ENCODE measurements at places on chromosomes 4 and X. TPM values are rescaled to one million over a fixed set of nuclear protein-coding genes. Genes with fewer than 3 reads are reported as not detected.
A peak's percentile ranks its signal among the peaks of the same experiment; 100 is the strongest.

TAF7L gene
- 0.08 TPM for total RNA-seq

ZNF732 gene
- total RNA-seq, result not detected

PARM1 gene
- 90.7 TPM for total RNA-seq

- no peak overlapping the region for H3K4me3 ChIP-seq
- peaks cover 17% of the 10 kb centered on the region for H3K4me1 ChIP-seq
- H3K36me3 ChIP-seq, result no peaks in the 10 kb centered on the region
- no peak for DNase-seq
- no peak overlapping the region for H3K27ac ChIP-seq
Observed at GRCh38 chrX:137425986-137426385, 139.9 kb upstream of the ZIC3 start.

DNA sequence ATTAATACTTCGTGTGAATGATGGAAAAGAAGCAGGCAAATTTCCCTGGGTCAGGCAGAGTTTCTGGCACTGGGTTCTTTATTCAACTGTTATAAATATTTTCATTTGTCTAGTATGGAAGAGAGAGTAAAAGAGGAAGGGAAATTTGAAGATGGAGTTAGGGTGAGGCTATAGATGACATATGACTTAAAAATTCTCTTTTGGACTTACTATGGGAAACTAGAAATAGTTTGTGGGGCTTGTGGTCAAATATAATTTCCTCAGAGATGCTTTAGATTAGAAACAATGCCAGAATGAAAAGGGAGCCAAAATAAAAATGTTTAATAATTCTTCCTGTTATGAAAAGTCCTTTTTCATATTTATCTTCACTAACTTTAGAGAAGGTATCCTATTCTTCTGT is 103.2 kb downstream of the GC start:
- H3K36me3 ChIP-seq, result no peaks in the 10 kb centered on the region
- H3K4me3 ChIP-seq, result no peak overlapping the region
- no peaks in the 10 kb centered on the region for H3K27me3 ChIP-seq
- no peak for DNase-seq
- H3K27ac ChIP-seq, result no peak overlapping the region

GRCh38 chr4:8697826-8698225 is 105.3 kb downstream of the CPZ start:
- H3K4me1 ChIP-seq, result no peaks in the 10 kb centered on the region
- DNase-seq, result no peak
- H3K27me3 ChIP-seq, result peaks cover 97% of the 10 kb centered on the region
- H3K36me3 ChIP-seq, result no peaks in the 10 kb centered on the region
- H3K4me3 ChIP-seq, result no peak overlapping the region

GRCh38 chr4:5478697-5479096 is 229.7 kb downstream of the EVC2 start:
- DNase-seq, result no peak
- H3K27ac ChIP-seq, result no peak overlapping the region
- no peaks in the 10 kb centered on the region for H3K27me3 ChIP-seq
- no peaks in the 10 kb centered on the region for H3K36me3 ChIP-seq

DNA sequence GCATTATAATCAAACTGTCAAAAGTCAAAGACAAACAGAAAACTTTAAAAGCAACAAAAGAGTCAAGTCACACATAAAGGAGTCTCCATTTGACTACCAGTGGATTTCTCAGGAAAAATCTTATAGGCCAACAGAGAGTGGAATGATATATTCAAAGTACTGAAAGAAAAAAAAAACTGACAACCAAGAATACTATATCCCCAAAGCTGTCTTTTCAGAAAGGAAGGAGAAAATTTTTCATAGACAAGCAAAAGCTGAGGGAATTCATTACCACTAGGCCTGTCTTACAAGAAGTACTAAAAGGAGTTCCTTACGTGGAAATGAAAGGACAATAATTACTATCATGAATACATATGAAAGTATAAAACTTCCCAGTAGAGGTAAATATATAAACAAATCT is 39.0 kb downstream of the SLC10A7 start:
- no peak for DNase-seq
- H3K27me3 ChIP-seq, result no peaks in the 10 kb centered on the region
- no peak overlapping the region for H3K27ac ChIP-seq
- H3K36me3 ChIP-seq, result peaks cover 25% of the 10 kb centered on the region
- peaks cover 6% of the 10 kb centered on the region for H3K4me1 ChIP-seq
- H3K4me3 ChIP-seq, result no peak overlapping the region

GRCh38 chrX:133053861-133054598 is 42.9 kb downstream of the USP26 start:
- H3K27me3 ChIP-seq, result no peaks in the 10 kb centered on the region
- H3K27ac ChIP-seq, result no peak overlapping the region
- H3K4me3 ChIP-seq, result no peak overlapping the region
- DNase-seq, result no peak
- no peaks in the 10 kb centered on the region for H3K36me3 ChIP-seq
- no peaks in the 10 kb centered on the region for H3K4me1 ChIP-seq

- H3K27ac ChIP-seq, result no peak overlapping the region
- H3K4me1 ChIP-seq, result no peaks in the 10 kb centered on the region
- H3K4me3 ChIP-seq, result no peak overlapping the region
- H3K36me3 ChIP-seq, result peaks cover 15% of the 10 kb centered on the region
- H3K27me3 ChIP-seq, result no peaks in the 10 kb centered on the region
Observed at GRCh38 chrX:130071611-130072344, 38.5 kb downstream of the ELF4 start.

DNA sequence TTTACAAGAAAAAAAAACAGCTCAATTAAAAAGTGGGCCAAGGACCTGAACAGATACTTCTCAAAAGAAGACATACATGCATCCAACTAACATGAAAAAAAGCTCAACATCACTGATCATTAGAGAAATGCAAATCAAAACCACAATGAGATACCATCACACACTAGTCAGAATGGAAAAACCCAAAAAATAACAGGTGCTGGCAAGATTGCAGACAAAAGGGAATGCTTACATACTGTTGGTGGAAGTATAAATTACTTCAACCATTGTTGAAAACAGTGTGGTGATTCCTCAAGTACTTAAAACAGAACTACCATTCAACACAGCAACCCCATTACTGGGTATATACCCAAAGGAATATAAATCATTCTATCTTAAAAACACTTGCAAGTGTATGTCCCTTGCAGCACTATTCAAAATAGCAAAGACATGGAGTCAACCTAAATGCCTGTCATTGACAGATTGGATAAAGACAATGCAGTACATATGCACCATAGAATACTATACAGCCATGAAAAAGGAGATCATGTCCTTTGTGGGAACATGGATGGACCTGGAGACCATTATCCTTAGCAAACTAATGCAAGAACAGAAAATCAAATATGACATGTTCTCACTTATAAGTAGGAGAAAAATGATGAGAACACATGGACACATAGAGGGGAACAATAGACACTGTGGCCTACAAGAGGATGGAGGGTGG is 97.6 kb downstream of the RAB28 start:
- H3K4me1 ChIP-seq, result peaks cover 18% of the 10 kb centered on the region
- DNase-seq, result no peak
- H3K36me3 ChIP-seq, result no peaks in the 10 kb centered on the region
- no peak overlapping the region for H3K4me3 ChIP-seq
- no peak overlapping the region for H3K27ac ChIP-seq
- no peaks in the 10 kb centered on the region for H3K27me3 ChIP-seq

DNA sequence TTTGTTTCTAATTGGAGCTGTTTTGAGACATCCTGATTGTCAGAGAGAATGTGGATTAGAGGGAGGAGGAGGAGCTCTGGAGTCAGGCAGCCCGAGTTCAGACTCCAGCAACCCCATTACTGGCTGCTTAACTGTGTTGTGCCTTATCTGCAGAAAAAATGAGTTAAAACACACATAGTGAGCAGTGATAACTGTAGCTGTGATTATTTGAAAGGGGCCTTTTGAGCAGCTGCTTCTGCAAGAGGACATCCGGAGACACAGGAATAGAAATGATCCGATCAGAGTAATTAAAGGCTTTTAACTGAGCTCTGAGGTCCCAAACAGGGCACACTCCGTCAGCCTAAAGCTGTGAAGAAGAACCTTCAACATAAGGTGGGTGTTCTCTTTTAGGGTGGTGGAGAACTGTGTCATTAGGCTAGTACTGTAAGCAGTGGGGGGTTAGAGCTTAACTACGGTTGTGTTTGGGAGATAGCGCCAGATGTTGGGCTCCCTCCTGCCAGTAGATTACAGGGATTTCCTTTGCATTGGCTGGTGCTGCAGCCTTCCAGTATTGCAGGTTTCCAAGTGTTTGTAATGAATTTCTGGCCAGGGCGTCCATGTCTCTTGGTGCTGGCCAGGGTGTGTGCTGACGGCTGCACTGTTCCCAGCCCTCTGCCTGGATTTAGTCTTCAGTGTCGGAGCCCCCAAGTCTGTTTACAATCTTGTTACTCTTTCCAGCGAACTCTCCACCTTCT is 24.3 kb downstream of the ADD1 start:
- DNase-seq, result peak; percentile 33
- peaks cover 100% of the 10 kb centered on the region for H3K4me1 ChIP-seq
- H3K36me3 ChIP-seq, result no peaks in the 10 kb centered on the region
- H3K27ac ChIP-seq, result peak overlapping the region; percentile 76

All from left ventricle myocardium inferior (tissue), 1 donor.